SHP77 treated with DMSO at 0.1 percent for 48 hours (cell line): ENCODE measurements at places on chromosomes 6 and 20.

DNA sequence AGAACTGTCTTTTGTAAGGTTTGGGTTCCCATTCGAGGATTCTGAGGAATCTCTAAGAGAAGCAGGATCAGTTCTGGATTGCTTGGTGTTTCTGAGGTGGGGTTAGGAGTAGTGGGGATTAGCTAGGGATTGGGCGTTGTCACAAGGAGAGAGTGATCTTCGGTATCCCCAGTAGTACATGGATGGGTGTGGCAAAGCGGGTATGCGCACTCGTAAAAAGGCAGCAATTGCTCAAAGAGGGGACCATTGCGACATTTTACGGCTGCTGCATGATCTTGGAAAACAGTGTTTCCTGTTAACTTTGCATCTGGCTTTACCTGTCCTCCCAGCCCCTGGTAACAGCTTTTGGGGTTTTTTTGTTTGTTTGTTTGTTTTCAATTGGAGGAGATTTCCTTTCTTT lies 9.7 kb upstream of the ZSCAN9 start:
- no peak for DNase-seq

DNA sequence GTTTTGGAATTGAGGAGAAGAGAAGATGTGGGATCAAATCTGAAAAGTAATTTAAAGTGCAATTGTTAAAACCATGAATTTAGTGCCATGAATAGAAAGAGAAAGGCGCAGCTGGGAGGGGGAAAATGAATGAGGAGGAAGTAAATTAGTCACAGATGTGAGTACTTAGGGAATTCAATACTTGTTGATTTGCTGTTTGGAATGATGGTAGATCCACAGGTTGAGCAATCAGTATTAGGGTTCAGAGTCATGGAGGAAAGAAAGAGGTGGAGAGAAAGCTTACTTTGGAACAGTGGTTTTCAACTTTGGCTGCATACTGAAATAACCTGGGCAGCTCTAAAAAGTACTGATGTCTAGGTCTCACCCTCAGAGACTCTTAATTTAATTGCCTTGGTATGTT lies 229.7 kb upstream of the ASCC3 start:
- no peak for DNase-seq

DNA sequence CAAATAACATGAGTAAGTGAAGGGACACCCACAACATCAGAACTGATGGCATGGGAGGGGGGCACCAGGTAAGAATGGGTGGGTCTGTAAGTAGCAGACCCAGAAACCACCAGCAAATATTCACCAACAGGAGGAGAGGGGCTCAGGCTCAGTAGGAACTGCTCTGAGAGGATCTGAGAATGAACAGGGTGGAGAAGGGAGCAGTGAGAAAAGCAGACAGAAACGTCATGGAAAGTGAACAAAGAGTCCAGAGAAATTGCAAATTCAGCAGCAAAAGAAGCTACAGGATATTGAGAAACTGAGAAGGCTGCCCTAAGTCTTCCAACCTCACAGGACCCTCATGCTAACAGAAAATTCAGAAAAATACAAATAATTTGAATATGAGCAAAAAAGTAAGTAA lies 121.3 kb downstream of the KIF16B start:
- DNase-seq = no peak

DNA sequence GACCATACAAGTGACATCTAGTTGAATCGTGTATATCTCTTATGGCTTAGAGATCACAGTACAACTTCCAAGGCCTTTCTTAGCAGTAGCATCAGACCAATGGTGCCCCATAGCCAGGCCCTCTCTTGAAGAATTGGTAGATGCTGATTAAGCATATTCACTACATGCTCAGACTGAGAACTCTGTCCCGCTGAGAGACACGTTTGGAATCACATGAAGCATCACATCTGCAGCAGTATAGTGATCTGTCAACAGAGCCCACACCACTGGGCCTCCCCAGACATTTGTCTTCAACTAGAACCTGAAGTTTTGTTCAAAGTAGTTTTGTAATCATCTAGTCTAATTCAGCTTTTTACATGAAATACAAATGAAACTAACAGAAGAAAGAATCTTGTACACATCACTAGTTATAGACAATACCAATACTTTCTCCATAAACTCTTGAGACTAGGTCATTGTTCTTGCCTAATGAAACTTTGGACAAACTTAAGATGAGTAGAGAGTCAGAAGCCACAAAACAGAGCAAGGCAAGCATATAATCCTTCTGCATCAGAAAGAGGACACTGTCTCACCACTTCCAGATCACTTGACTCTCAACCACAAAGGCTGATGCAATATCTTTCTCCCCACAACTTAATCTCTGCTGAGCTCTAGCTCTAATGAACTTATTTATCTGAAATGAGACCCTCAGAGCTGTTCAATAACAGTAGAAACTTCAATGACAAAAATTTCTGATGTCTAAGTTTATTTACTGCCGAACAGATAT lies 182.7 kb downstream of the TBX18 start:
- no peak for DNase-seq

GRCh38 chr6:76439811-76440210 lies 367.3 kb upstream of the IMPG1 start:
- DNase-seq = no peak

DNA sequence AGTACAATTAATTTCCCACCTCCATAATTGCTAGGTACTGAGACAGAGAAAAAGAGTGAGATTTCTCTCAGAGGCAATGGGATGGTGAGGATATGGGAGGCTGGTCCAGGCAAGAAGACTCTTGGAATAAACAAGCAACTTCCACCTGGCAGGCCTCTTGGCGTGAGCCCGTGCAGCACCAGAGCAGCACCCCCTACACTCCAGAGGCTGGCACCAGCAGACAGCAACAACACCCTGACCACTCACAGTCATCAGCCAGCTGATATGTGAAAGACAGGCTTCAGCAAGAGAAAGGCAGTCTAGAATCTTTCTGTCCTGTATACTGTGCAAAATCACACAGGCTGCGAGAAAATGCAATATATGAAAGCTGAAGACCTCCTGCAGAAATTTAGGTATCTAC lies 59.7 kb downstream of the KIF13A start:
- DNase-seq = no peak

DNA sequence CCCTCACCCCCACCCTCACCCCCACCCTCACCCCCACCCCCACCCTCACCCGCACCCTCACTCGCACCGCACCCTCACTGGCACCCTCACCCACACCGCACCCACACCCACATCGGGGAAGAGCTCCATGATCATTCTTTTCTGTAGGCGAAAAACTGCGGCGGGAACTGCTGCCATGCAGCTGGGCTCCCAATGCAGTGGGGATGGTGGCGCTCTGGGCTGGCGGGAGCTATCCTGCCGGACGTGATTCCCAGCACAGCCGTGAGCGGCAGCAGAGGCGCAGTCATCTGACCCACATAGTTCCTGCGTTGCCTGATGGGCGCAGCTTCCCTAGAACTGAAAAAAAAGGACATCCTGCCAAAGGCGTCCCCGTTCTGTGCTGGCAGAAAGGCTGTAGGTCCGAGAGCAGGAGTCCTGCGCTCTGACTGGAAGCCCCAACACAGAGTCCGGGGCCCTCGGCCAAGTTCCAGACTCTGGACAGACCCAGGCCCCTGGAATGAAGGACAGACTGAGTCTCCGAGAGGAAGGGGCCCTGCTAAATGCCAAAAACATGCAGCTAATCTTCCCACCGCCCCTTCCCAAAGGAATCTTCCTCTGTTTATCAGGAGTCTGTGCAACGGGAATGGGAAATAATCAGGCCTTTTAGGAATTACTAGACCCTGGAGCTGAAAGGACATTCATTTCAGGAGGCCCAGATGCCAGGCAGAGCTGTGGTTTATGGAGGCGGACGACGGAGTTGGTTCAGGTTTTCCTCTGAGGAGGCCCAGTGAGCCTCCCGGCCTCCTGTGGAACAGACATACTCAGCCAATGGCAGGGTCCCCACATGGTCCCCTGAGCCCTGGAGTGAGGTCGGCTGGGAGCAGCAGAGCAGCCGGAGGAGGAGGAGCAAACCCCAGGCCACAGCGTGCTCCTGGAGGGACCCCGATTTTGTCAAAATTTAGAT lies 14.1 kb upstream of the TCFL5 start:
- peak; percentile 90 for DNase-seq

DNA sequence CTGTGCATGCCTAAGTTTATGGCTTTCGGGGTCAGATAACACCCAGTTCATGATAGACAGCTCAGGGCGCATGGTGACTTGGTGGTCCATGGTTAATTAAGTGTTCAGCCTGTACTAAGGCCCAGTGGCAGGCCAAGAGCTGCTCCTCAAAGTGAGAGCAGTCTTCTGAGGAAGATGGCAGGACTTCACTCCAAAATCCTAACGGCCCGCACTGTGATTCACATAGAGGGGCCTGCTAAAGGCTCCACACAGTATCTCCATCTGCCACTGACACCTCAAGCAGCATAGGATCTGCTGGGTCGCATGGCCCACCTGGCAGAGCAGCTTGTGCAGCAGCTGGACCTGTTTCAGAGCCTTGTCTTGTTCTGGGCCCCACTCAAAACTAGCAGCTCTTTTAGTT lies 10.6 kb upstream of the CST7 start:
- no peak for DNase-seq

DNA sequence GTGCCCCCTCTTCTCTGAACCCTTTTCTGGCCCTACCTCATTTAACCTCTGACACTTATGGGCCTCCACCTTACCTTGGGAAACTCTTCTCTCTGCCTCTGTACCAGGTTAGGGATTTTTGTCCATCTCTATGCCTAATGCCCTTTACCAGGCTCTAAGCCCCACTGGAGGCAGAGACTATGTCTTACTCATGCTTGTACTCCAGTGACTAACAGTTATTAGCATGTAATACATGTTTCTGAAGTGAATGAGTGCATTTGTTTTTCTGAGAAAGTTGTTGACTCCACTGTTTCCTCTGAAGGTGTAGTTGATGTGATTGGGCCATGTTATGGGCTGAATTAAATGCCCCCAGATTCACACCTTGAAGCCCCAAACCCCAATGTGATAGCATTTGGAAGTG lies 234.3 kb downstream of the PACRG start:
- DNase-seq = no peak

DNA sequence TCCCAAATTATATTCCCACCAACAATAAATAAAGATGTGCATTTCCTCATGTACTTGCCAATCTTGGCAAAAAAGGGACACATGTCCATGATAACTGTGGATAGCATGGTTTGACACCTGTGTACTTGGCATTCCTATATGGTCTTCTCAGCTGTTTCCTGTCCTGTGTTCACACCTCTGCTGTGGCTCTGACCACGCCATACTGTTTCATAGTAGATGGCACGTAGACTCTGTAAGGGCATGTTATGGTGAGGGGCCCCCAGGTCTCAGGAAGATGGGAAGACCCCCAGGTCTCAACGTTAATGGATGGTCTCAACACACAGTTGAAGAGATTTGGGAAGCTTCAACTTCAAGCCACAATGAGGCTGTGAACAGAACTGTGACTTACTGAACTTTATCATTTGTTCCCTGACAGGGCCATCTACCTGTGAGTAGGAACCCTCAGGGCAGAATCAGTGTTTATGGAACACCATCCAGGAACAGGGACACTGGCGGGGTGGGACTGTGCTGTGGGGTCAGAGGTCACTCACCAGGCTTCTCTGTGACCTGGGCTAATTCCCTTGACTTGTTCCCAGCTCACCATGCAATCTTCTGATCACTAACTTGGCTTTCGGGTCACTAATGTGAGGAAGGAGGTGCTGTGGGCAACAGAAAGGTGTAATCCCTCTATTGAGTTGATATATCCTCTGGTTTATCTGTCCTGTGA lies 11.8 kb downstream of the ZBTB24 start:
- DNase-seq = no peak

- no peak for DNase-seq
These were observed 9.1 kb downstream of the CASS4 start for GRCh38 chr20:56420940-56421688.

- DNase-seq = no peak
These were observed 1014.6 kb downstream of the GRIK2 start for GRCh38 chr6:102407886-102408741.

DNA sequence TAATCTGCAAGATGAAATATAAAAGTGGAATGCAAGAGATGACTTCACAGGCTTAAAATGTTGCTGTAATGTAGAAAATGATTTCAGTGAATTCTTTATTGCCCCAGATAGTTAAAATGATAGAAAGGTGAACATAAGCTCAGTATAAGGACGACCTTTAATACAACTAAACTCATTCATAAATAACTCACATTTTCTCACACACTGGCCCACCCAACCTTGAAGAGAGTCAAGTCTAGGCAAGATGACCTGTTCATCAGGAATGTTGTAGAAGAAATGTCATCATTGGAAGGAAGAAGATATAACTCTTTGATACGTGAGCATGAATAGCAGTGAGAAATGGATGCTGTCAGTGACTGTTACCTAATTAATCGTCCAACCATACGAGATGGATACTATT lies 111.1 kb upstream of the SASH1 start:
- no peak for DNase-seq

DNA sequence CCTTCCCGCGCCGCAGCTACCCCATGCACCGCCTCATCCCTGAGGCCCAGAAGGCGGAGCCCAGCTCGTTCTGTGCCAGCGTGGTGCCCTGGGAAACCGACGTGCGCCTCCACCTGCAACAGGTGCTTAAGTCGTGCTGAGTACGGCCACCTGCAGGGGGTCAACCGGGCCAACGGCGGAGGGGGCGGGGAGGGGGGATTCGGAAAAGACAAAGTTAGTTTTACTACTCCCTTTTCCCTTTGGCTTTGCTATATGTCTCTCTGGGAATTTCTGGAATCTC lies 168.9 kb downstream of the CDK19 start:
- no peak for DNase-seq

GRCh38 chr20:59782986-59783640 lies 150.3 kb downstream of the SYCP2 start:
- peak; percentile 9 for DNase-seq

- DNase-seq = no peak
These were observed 193.9 kb upstream of the MOCS1 start for GRCh38 chr6:40128127-40128526.

GRCh38 chr6:18500921-18501662 lies 113.9 kb downstream of the RNF144B start:
- no peak for DNase-seq

- no peak for DNase-seq
These were observed 361.2 kb downstream of the UTRN start for GRCh38 chr6:144646093-144647056.

GRCh38 chr6:18141805-18142590 lies 12.9 kb downstream of the TPMT start:
- no peak for DNase-seq
